ENCODE measurements at places on chromosomes 6 and 20.

GRCh38 chr20:22520381-22520780 is 64.0 kb downstream of the FOXA2 start:
- no peak for DNase-seq

DNA sequence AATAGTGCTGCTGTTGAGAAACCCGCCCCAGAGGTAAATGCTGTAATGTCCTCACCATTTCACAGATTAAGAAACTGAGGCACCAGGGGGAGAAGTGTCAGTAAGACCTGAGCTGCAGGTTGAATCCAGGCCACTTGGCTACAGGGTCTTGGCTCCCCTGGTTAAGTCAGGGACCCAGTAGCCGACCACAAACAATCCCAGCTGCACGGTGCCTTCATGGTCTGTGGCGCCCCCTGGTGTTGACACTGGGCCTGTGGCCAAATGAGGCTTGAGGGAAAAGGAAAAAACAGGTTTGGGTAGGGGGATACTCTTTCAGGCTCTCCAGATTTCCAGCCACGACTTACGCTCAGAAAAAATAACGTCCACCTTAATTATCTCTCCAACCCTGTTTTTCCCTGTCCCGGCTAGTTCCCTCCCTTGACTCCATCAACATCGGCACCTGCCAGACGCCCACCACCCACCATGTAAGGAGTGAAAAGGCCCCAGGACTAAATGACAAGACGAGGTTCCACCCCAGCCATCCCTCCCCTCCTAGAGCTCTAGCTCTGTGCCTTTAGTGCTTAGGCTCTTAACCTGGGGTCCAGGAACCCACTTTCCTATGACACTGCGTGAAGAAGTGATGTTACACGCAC is 47.7 kb upstream of the POLR1H start:
- DNase-seq, result peak; percentile 33

DNA sequence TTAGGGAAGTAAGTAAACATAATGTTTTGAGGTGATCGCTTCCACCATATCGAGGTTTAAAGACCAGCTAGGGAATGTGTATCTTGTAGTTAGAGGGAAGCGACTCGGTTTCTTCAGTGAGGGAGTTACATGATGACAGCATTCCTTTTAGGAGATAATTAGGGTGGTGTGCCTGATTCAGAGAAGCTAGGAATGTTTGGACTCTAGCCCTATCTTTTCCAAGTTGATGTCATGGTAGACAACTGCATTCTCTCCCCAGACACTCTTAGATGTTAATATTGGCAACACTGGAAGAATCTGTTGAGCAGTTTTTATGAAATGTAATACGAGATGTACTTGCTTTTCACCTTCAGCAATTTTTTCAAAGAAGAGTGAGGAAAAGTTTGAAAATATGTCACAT is 12.9 kb upstream of the HIVEP1 start:
- DNase-seq, result no peak

DNA sequence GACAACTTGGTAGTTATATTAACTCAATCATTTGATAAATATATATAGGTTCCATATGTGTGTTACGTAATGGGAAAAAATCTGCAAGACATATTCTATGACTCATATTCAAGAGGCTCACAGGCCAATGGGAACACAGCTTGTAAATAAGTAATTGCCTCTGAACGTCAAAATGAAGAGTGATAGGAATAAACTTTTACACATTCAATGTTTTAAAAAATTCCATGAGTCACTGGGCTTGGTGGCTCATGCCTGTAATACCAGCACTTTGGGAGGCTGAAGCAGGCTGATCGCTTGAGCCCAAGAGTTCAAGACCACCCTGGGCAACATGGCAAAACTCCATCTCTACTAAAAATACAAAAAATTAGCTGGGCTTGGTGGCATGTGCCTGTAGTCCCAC is 209.4 kb upstream of the MCHR2 start:
- peak; percentile 29 for DNase-seq

GRCh38 chr6:148367411-148368024 is 24.9 kb downstream of the SASH1 start:
- no peak for DNase-seq

DNA sequence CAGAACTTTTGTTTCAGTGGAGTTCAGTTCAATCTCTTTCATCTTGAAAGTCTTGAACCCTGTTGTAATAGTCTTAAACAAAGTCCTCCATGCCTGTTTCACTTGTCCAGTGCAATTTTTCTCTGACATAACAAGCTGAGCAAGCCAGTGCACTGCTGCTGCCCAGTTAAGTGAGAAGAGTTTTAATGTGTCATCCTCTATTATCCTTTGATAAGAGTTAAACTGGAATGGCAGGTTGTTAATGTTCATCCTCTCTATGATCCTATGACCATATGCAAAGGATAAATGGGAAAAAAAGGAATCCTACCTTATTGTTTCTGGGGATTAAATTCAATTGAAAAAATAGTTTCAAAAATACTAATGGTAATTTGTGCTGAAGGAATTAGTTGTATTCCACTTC is 197.5 kb downstream of the FRK start:
- no peak for DNase-seq

DNA sequence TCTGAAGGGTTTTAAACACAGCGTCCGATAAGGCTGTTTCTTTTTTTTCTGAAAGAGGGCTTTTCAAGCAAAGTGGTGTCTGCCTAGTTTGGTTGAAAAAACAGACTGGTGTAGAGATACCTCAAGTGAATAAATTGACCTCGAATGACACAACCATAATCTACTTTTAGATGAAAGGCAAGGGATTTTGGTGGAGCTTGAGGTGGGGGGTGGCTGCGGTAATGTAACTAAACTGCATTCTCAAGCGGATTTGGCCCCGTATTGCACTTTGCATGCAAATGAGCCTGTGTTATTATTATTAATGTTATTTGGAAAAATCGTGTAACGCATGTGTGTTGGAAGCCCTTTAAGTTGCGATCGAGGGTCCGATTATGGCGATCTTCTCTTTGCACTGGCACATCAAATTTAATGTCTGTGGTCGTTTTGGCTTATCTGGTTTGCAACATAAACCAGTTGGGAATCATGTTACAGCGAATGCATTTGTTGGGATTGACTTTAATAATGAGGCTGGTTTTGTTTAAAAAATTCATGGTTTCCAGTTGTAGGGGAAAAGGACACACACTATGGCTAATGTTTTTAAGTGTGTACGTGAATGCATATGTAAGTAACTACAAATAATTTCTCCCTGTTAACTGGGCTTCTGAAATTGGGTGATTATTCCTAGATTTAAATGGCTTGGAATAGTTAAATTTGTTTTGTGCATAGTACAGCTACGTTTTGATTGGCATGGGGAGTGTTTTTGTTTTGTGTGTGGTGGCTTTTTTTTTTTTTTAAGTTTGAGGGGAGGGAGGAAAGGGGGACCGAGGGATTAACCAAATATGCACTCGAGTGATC is 1.0 kb downstream of the JARID2 start:
- no peak for DNase-seq

GRCh38 chr6:7261032-7261841 is 51.8 kb downstream of the SSR1 start:
- peak; percentile 70 for DNase-seq

- DNase-seq, result no peak
These were observed at the start of gene TTBK1 for GRCh38 chr6:43242908-43243663. TTBK1 (plus strand) TSS chr6:43243481; CDS start chr6:43246661, 3,180 bp downstream.

- DNase-seq, result no peak
These were observed 1.6 kb upstream of the CEBPB start for GRCh38 chr20:50188879-50189680.

DNA sequence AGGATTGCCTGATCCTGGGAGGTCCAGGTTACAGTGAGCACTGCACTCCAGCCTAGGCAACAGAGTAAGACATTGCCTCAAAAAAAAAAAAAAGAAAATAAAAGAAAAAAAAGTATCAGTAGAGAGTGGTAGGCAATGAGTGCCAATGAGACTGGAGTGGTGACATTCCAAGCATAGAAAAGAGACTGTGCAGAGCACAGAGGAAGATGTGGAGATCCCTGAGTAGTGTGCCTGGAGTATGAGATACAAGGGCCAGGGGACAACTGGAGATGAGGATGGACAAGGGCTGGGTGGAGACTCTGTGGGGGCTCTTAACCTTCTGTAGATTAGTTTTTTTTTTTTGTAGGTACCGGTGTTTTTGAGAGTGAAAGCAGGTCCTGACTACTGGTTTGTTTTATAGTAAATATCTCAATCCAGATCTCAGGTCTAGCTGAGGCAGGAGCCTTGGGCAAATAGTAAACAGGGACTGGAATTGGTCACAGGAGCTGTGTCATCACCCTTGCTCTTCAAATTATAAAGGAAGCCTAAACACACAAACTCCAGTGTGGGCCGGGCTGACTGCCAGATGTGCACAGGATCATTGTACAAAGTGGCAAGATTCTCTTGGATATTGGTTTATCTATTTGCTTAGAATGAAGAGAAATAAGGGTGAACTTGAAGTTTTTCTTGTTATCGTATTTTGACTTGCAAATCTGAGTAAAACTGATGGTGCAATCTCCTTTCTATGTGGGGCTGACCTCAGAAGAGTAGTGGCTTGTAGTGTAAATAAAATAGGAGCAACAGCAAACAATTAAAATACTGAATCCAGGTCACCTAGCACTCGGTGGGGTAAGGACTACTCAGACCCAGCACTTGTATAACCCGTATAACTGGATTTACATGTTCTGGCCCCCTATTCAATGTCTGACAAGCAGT is 144.9 kb downstream of the SOX4 start:
- no peak for DNase-seq

DNA sequence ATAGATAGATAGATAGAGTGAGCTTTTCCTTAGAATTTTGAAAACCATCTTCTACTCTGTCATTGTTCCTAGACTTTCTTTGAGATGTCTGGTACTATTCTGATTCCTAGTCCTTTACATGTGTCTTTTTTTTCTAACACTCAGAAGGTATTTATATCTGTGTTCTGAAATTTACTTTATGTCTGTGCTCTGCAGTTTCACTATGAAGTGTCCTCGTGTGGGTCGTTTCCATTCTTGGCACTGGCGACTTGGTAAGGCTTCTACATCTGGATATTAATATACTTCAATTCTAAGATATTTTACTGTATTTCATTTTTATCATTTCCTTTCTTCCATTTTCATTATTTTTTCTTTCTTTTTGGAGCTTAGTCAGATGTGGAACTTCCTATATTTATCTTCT is 87.0 kb downstream of the FHL5 start:
- DNase-seq, result no peak

DNA sequence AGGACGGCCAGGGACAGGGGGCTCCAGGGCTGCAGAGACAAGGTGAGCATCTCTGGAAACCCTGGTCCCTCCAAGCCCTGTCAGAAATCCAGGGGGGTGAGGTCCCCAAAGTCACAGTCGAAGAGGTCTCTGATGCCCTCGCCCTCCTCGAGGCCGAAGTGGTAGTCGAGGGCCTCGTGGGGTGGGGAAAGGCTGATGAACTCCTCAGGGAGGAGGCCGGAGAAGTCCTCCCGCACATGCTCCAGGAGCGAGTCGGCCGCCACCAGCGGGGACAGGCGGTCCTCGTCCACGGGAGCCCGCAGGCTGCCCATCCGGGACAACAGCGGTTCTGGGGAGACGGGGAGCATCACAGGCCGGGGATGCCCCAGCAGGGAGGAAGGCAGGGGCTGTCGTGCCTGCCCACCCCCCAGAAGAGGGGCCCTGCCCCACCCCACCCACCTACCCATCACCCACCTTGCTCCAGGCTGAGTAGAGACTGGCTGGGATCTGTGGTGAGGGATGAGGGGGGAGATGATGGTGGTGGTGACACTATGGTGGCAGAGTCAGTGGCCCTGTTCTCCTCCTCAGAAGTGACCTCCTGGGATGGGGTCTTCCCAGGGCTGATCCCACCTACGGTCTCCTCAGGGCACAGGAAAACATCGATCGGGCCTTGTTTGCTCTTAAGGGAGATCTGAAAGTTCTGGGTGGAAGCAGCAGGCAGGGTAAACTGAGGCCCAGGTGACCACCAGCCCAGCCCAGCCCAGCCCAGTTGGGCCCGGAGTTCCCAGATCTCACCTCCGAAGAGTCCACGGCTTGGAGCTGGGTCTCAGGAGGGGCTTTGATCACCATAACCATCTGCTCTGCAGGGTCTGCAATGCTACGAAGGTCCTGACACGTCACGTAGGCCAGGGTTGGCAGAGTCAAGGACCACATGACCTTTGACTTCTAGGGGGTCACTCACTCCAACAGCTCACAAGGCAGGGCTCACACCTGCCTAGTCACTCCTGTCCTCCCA is 2.7 kb upstream of the NECAB3 start:
- DNase-seq, result no peak

DNA sequence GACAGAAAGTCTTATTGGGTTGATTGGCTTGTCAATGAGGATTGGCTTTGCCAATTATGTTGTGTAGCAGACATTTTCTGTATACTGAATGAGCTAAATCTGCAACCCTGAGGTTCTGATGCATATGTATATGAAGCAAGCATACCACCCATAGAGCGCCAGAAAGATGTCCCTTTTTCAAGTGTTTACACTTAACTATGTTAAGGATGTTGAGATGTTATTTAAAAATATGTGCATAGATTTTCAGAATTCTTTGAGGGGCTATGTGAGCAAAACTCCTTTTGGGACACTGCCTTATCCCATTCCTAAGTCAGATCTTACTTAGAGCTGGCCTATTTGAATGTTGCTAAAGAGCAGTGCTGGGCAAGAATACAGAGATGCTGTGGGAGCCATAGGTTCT is 1.9 kb downstream of the AIG1 start:
- no peak for DNase-seq

- DNase-seq, result no peak
These were observed 232.2 kb downstream of the LY86 start for GRCh38 chr6:6820641-6821238.

DNA sequence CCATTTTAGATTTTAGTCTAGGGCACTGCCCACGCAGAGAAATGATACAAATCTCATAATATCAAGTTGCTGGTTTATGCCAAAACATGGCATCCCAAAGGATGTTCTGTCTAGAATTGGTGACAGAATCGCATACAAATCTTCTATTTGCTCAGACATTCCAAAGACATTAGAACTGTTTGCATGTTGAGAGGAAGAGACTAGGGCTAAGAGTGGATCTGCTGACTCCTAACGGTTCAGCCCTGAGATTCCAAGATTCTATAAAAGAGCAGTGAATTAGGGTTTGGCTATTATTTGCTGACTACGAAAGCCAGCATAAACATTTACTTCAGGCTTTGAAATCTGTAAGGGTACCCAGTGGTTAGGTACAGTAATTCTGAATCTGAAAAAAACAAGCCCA is 3.6 kb downstream of the EPB41L2 start:
- DNase-seq, result no peak

DNA sequence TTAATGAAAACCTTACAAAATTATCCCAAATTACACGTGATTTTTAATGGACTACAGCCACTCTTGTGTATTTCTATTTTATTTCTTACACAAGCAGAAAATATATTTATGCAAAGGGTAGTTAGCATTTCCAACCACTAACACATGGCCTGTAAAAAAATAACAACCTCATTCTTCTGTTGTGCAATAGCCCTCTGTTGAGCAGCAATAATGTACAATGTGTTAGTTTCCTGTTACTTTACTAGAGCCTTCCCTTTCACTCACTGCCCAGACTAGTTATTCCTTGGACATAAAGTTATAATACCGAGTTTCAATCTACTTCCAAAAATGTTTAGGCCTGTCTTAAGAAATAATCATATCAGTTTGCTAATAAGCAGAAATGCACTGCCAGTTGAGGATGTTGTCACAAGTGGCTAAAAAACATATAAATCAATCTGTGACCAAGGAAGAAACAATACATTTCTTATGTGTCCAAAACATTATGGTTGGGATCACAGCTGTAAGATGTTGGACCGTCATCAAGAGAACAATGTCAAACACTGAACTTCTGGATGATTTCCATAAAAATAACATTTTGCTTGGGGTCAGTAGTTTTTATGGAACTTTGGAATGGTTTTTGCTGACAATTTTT is 73.6 kb upstream of the RNF146 start:
- peak; percentile 93 for DNase-seq

Measured in AML-193 (cell line).